GM23248 (cell line): ENCODE measurements at places on chromosomes 12 and 14.

- peaks cover 17% of the 10 kb centered on the region for H3K4me1 ChIP-seq
- H3K27ac ChIP-seq = peak overlapping the region; percentile 40
- no peaks in the 10 kb centered on the region for H3K27me3 ChIP-seq
- H3K4me3 ChIP-seq = peak overlapping the region; percentile 2; the same call in 1 of the 2 replicates
Measured at GRCh38 chr12:51307655-51308593, 16.1 kb downstream of the BIN2 start.

DNA sequence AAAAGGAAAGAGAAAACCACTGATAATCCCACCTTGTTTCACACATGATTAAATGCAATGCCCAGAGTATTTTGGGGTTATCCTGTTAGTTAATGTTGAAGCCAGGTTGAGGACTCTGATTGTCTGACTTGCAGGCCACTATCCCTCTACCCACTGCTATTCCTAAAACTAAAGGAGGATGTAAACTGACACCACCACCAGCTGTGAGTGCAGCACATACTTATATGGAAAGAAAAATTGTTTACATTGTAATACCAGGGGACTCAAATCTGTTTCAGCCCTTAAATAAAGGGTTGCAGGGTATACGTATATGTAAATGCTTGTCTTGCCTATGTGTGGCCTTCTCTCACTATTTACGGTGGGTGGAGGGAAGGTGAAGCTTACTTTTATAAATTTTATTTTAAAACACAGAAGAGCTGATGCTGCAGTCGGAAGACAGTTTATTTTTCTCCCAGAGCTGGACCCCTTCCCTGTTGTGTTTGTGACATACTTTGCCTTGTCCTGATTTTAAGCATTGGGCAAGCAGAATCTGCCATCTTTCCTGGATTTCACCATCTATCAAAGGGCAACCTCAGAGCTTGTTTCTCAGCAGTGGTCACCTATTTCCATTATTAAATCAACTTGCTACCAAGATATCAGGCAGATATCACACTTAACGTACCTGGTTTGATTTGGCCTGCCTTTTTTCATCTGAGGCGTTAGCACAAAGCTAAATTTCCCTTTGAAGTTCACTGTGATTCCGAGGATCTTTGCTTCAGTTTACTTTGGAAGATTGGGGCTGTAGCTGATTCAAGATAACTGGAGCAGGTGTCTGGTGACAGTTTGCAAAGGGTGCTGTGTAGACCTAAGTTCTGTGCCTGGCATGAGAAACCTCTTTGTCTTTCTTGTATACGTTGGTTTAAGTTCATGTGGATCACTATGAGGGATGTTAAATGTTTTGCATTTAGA, 25.2 kb downstream of the DAAM1 start:
- H3K27ac ChIP-seq = no peak overlapping the region
- H3K27me3 ChIP-seq = no peaks in the 10 kb centered on the region
- H3K4me3 ChIP-seq = no peak overlapping the region
- H3K36me3 ChIP-seq = no peaks in the 10 kb centered on the region; the same call in 1 of the 2 replicates
- H3K4me1 ChIP-seq = peaks cover 12% of the 10 kb centered on the region

DNA sequence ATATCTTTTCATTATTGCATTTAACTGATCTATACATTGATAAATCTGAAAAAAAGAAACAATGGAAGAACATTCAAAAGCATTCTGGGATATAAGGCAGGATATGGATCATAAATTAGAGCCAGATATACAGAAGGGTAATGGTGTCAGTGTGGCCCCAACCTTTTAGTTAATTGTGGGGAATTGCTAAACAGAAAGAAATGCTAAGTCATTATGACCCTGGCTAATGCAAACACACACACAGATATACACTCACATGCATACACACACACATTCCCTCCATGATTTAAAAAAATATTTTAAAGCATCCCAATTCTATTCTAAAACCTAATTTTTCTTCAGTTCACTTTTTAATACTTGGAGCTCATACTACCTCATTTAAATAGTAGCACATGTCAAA, 404.5 kb downstream of the BCAT1 start:
- no peaks in the 10 kb centered on the region for H3K27me3 ChIP-seq
- no peaks in the 10 kb centered on the region for H3K4me1 ChIP-seq
- DNase-seq = no peak
- H3K4me3 ChIP-seq = no peak overlapping the region
- H3K36me3 ChIP-seq = no peaks in the 10 kb centered on the region

GRCh38 chr12:10212739-10213131, at the start of gene GABARAPL1:
Gene GABARAPL1 (plus strand): TSS chr12:10212877. CDS start chr12:10213130, 253 bp downstream.
- H3K36me3 ChIP-seq = no peaks in the 10 kb centered on the region
- peak; percentile 89 for DNase-seq
- peak within 1 kb of the TSS; percentile 100 for H3K27ac ChIP-seq

DNA sequence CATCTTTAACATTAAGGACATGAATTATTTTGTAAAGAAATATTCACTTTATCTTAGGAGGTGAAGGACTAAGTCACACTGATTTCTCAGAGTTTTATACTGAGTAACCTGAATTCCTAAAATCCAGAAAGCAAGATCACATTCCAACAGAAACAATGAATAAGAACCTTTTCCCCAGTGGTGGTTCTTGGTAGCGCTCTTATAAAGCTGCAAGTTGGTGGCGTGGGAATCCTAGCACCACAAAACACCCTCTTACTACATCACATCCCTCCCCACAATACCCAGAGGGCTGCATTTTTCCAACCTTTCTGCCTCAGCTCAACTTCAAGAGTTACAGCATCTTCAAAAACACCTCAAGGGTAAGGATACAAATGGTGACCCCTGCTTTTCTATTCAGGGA, 44.0 kb upstream of the SMUG1 start:
- no peak overlapping the region for H3K27ac ChIP-seq
- no peaks in the 10 kb centered on the region for H3K36me3 ChIP-seq
- DNase-seq = peak; percentile 58
- H3K4me1 ChIP-seq = peaks cover 19% of the 10 kb centered on the region
- H3K27me3 ChIP-seq = no peaks in the 10 kb centered on the region

- no peak overlapping the region for H3K4me3 ChIP-seq
- no peaks in the 10 kb centered on the region for H3K27me3 ChIP-seq
- no peaks in the 10 kb centered on the region for H3K36me3 ChIP-seq
- H3K27ac ChIP-seq = peak overlapping the region; percentile 16; the same call in 1 of the 2 replicates
- peak; percentile 75 for DNase-seq
Measured at GRCh38 chr12:101127521-101128219, 82.4 kb downstream of the SLC5A8 start.

GRCh38 chr12:16103851-16104250, 173.6 kb downstream of the SLC15A5 start:
- H3K36me3 ChIP-seq = no peaks in the 10 kb centered on the region
- no peak for DNase-seq
- H3K4me3 ChIP-seq = no peak overlapping the region
- H3K4me1 ChIP-seq = no peaks in the 10 kb centered on the region
- H3K27me3 ChIP-seq = no peaks in the 10 kb centered on the region
- H3K27ac ChIP-seq = no peak overlapping the region

DNA sequence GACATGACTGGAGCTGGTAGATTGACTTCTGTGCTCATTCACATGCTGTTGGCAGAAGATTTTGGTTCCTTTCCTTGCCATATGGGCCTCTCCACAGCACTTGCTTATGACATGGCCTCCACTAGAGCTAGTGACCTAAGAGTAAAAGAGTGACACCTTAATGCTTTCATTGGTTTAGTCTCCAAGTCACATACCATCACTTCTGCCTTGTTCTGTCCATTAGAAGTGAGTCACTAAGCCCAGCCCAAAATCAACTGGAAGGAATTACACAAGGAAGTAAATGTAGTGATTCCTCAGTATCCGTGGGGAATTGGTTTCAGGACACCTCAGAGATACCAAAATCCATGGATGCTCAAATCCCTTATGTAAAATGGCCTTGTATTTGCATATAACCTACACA, 81.3 kb downstream of the PPHLN1 start:
- peaks cover under 1% of the 10 kb centered on the region; the same call in 1 of the 2 replicates for H3K36me3 ChIP-seq
- H3K27ac ChIP-seq = no peak overlapping the region
- H3K4me1 ChIP-seq = no peaks in the 10 kb centered on the region

DNA sequence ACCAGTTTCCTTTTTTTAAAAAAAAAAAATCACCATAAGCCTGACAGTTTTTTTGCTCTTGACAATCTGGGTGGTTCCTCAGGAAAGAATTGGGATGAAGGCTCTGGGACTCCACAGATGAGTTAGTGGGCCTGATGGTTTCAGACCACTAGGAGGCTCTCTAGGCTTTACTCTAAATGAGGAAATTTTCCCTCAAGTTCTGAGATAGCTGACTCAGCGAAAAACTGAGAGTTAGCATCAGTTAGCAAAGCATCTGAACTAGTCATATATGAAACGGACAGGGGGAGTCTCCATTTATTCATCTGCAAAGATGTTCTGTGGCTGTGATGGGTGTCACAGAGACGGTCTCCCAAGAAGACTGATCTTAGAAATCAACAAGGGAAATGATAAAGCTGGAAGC, 314.3 kb upstream of the OR4E1 start:
- H3K4me3 ChIP-seq = no peak overlapping the region
- no peaks in the 10 kb centered on the region for H3K36me3 ChIP-seq
- peak; percentile 57 for DNase-seq

DNA sequence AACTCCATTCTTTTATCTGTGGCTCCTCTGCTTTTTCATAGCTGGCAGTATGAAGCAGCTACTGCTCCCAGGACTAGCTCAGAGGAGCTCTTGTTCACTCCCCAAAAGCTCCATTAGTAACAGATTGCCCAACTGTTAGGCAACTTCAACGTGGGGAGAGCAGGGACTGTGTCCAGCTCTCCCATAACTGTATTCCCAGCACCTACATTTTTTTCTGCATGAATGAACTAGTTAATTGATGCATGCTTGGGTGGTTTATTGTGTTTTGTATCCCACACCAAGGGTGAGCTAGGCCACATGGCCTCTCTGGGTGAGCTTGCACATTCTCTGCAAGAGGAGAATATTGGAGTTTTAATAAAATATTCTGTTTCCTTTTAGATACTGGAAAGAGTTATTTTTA, 15.2 kb downstream of the STON2 start:
- H3K27me3 ChIP-seq = peaks cover 36% of the 10 kb centered on the region; the same call in 1 of the 2 replicates
- DNase-seq = peak; percentile 20
- no peaks in the 10 kb centered on the region for H3K36me3 ChIP-seq
- no peak overlapping the region for H3K27ac ChIP-seq

DNA sequence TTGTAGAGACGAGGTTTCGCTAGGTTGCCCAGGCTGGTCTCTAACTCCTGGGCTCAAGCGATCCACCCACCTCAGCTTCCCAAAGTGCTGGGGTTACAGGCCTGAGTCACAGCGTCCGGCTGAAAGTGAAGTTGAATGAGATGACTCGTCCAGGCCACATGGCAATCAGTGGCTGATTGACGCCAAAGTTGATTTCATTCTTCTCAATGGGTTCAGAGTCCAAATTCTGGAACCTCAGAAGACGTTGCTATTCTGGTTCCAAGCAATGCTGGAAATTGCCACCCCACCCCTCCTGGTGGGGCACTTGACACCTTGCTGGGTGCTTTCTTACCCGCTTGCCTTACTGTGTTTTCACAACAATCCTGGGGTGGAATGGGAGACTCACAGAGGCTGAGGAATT, 14.9 kb downstream of the ABCB9 start:
- no peaks in the 10 kb centered on the region for H3K36me3 ChIP-seq
- H3K27ac ChIP-seq = no peak overlapping the region
- H3K4me1 ChIP-seq = peaks cover 10% of the 10 kb centered on the region
- no peaks in the 10 kb centered on the region for H3K27me3 ChIP-seq

DNA sequence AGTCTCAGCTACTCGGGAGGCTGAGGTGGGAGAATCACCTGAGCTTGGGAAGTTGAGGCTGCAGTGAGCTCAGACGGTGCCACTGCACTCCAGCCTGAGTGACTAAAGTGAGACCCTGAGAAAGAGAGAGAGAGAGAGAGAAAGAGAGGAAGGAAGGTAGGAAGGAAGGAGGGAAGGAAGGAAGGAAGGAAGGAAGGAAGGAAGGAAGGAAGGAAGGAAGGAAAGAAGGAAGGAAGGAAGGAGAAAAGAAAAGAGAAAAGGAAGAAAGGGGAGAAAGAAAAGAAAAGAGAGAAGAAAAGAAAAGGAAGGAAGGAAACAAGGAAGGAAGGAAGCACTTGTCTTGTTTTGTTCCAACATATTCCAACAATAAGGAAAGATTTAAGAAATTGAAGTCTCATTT, 7.8 kb downstream of the PRKD1 start:
- DNase-seq = no peak
- H3K4me3 ChIP-seq = no peak overlapping the region
- H3K27me3 ChIP-seq = no peaks in the 10 kb centered on the region
- peaks cover 41% of the 10 kb centered on the region for H3K4me1 ChIP-seq
- H3K27ac ChIP-seq = no peak overlapping the region
- no peaks in the 10 kb centered on the region for H3K36me3 ChIP-seq
